Ureter (tissue), 1 donor: ENCODE measurements at places on chromosomes 5 and 9. TPM values are rescaled to one million over a fixed set of nuclear protein-coding genes. Genes with fewer than 3 reads are reported as not detected.

Gene PPP3R2
- not detected for total RNA-seq

DNA sequence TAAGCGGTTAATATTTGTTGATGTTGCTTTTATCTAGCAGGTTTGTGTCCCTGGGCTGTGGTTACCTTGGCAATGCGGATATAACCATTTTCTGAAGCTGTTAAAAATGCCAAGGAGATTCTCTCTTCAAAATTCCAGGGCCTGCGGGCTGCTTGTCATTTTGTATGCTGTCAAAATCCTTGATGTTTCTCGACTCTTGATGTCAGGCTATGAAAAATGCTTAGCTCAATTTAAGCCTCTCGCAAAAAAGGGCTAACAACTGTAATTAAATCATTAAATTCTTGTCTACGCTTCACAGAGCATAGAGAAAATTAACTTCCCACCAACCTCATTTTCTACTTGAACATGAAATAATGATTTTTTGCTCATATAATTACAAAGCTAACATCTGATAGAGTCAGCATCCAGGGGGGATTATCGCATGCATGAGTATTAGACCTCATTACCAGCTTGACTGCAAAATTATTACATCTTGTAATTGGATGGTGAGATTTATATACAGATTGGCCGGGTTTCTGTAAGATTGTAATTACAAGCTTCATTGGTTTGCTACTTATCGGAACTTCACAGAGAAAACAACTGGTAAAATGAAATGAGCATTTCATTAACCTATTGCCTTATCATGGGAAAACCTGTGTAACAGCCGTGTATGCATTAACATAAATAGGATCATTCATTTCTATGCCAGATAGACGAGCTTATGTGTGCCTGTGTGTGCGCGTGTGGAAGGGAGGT is 83.1 kb upstream of the IRX1 start:
- no peak for DNase-seq

DNA sequence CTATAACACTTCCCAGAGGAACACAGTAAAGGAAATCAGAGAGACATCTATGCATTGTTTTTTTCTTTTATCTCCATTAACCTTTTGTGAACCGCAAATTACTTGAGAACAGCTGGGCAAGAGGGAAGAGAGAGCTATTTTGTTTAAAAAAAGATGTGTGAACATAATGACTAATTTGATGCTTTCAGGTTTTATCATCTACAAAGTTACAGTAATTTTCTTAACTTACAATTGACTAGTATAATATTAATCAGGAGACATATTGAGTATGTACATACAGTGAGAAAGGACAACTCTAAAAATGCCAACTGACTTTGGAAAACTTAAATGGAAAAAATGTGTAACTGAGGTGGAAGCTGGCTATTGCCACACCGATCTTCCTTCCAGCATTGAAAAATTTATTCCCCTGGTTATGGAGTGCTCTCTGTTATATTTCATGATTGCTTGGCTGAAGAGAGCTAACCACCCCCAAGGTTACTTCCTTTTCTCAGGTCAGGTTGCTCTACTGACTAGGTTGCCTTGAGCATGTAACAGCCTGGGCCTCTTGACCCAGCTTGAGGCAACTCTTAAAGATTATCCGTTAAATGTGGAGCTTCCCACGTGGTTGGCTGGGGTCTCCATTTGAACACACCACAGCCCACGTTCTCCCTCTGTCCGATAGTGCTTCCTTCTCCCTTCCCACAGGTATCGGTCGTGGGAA is 62.6 kb upstream of the C6 start:
- DNase-seq = no peak

Gene ADAMTS6
- 2.6 TPM for total RNA-seq

Gene MSANTD3
- total RNA-seq = 12.3 TPM

Gene CNTNAP3B
- 24.1 TPM for total RNA-seq

DNA sequence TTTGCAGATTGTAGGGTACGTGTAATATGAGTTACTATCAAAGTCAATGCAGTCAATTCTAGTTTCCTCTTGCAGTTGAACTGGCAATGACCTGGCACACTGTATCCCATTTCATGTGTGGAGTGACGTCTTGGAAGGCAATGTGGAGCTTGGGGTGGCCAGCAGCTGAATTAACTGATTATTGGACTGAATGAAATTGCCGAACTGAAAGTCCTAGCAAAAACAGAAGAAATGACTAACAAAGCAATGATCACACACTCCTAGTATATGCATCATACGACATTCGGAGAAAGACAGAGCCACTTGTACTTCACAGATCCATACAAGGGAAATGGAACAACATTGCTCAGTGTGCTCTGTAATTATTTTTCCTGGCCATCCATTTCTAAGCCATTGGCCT is 259.1 kb upstream of the DAPK1 start:
- no peak for DNase-seq

DNA sequence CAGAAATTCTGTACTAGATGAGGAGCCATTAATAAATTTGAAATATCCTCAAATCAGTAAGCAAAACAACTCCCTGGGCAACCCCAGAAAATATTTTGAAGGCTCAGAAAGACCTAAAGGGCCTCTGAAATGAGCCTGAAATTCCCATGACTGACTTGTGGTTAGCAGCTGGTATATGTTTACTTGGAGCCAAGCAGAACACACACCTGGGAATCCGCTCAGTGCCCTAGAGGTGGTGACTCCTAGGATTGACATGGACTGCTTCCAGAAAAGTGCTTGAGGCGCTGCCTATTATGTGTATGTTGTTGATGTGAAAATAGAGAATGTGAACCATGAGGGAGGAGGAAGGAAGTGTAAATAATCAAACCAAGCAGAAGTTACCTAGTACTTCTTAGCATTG is 14.7 kb downstream of the RFK start:
- DNase-seq = no peak

DNA sequence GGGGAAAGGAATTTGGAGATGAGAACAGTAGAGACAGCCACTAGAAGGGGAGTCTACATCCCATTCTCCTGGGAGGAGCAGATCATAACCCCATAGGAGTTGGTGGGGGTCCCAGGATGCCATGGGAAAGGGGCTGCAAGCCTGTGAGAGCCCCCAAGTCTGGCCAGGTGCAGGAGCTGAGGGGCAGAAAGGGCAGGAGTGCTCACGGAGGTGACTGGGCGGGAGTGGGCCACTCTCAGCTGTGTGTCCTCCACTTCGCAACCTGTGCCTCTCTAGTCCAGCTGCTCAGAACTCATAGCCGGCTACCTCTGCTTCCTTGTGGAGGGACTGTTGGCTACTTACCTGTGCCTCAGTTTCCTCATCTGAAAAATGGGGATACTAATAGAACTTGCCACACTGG is 263.9 kb downstream of the FSTL4 start:
- no peak for DNase-seq

Gene HDHD3
- total RNA-seq = 39.2 TPM

Gene MEGF9
- total RNA-seq = 22.3 TPM

DNA sequence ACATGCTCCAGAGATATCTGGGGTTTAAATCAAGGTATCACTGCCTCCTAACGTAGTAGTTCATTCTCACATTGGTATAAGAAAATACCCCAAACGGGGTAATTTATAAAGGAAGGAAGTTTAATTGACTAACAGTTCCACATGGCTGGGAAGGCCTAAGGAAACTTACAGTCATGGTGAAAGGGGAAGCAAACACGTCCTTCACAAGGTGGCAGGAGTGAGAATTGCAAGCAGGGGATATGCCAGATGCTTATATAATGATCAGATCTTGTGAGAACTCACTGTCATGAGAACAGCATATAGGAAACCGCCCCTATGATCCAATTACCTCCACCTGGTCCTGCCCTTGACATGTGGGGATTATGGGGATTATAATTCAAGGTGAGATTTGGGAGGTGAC is 1280.2 kb upstream of the C9orf72 start:
- no peak for DNase-seq

GRCh38 chr5:177608243-177609075 is 8.5 kb downstream of the B4GALT7 start:
- no peak for DNase-seq

DNA sequence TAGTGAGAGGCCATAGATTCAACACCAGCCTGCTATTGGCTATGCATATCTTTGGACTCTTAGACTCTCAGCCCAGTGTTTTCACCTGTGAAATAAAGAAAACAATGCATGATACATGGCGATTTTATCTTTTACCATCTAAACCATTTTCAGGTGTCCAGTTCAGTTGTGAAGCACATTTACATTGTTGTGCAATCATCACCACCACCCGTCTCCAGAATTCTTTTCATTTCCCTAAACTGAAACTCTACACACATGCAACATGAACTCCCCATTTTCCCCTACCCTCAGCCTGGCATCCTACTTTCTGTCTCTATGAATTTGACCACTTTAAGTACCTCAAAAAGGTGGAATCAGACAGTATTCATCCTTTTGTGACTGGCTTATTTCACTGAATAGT is 420.6 kb downstream of the MED10 start:
- DNase-seq = no peak

DNA sequence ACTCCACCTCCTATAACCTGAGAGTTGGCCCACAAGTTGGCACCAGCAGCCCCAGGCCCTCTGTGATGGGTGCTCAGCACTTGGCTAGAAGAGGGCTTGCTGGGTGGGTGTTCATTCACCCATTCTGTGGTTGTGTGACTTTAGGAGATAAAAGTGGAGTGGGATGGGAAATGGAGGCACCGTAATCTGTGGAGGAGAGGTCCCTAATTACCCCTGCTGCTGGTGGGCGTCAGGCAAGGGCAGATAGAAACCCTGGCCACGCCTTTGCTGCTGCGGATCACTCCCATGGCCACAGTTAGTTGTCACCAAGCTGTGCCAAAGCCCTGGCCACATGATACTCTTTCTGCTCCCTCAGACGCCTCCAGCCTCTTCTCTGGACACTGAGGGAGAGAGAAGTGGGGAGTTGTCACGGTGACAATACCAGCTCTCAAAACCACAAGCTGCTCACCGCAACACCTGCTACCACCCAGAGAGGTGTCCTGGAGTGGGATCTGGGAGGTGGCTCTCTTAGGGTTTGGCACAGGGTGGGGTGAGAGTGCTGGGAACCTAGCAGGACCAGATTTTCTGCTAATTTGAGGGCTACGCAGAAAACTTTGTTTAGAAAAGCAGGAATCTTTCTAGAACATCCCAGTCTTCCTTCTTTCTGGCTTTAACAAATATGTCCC is 12.0 kb upstream of the NEUROG1 start:
- DNase-seq = no peak

Gene EFNA5
- 60.4 TPM for total RNA-seq

Gene CCDC183
- 0.18 TPM for total RNA-seq

Gene PHF24
- total RNA-seq = 1.7 TPM

Gene CEP78
- total RNA-seq = 10.2 TPM

DNA sequence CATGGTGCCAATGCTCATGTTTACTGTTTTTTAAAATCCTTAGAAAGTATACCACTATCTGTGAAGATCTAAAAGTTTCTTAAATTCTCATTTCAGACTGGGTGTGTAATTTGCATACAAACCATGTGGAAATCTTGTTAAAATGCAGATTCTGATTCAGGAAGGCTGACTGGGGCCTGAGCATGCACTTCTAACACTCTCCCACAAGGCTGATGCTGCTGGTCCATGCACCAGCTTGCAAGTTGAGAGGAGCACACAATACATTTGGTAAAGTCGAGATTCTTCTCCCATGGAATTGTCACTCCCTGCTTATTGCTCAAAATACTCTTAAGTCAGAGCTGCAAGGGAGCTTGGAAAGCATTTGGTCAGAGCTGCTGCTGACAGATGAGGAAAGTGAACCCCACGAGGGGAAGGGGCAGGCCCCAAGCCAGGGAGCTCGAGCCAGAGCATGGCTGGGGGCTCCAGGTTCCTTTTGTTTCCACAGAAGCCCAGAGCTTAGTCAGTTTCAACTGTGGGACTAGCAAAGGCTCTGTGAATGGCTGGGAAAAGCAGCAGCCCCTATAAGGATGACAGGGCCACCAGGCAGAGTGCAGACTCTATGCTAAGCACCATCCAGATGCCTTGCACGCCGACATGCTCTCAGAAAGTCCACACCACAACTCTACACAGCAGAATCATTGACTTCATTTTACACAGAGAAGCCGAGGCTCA is 93.5 kb upstream of the HAND1 start:
- DNase-seq = no peak

Gene PCDHB4
- total RNA-seq = 2.2 TPM

DNA sequence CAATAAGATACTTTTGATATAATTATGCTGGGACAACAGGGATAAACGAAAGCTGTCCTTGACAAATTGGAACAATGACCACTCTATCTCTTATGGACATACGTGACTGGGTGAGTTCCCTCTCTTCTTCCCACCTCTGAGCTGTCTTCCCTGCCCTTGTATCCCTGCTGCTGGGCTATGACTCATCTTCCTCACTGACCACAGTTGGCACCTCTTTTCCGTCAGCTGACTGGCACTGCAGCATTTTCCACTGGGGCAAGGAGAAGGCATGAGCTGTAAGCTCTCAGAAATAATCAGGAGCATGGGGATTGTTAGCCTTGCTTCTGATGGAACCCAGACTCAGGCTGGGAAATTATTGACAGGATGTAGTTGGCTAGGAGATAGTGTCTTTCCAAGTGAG is 48.7 kb downstream of the PCSK1 start:
- DNase-seq = no peak

DNA sequence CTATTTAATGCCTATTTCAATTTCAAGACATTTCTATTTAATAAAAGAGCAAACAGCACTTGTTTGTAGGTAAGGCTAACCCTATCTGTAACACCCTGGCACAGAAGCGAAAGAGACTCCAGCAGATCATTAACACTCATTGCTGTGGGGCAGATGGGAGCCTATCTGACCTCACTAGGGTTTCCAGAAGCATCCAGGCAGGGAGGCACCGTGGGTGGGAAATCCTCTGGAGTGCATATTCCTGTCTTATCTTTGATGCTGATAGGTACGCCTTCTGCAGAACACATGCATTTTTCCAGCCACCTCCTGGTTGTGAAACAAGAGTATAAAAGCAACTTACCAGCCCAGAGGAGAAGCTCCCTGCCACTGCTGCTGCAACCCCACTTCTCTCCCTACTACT is 233.7 kb downstream of the GLIS3 start:
- no peak for DNase-seq

Gene ENC1
- 48.5 TPM for total RNA-seq

DNA sequence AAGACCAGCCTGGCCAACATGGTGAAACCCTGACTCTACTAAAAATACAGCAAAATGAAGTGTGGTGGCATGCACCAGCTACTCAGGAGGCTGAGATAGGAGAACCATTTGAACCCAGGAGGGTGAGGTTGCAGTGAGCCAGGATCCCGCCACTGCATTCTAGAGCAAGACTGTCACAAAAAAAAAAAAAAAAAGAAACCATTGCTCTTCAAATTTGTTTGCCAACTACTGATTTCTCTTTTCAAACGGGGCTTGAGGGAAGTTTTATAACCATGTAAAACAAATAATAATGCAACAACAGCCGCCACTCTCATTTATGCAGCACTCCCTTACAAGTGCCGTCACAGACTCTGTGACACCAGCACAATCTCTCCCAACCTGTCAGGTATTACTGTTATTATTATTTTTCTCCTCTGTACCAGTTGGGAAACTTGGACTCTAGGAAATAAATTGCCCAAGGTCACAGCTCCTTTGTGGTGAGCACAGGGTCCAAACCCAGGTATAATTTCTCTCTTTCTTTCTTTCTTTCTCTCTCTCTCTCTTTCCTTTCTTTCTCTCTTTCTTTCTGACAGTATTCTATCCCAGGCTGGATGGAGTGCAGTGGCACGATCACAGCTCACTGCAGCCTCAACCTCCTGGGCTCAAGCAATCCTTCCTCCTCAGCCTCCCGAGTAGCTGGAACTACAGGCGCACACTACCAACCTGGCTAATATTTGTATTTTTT is 25.4 kb downstream of the SERINC5 start:
- DNase-seq = no peak

GRCh38 chr9:121286688-121286972 is 18.7 kb downstream of the GSN start:
- no peak for DNase-seq
